Stimulated activated CD4-positive, alpha-beta T cell treated with anti-CD3 and anti-CD28 coated beads, TNF-alpha, amount 100 ng/mL, for 4 hours (primary cell): ENCODE measurements at places on chromosomes 11 and 22.

DNA sequence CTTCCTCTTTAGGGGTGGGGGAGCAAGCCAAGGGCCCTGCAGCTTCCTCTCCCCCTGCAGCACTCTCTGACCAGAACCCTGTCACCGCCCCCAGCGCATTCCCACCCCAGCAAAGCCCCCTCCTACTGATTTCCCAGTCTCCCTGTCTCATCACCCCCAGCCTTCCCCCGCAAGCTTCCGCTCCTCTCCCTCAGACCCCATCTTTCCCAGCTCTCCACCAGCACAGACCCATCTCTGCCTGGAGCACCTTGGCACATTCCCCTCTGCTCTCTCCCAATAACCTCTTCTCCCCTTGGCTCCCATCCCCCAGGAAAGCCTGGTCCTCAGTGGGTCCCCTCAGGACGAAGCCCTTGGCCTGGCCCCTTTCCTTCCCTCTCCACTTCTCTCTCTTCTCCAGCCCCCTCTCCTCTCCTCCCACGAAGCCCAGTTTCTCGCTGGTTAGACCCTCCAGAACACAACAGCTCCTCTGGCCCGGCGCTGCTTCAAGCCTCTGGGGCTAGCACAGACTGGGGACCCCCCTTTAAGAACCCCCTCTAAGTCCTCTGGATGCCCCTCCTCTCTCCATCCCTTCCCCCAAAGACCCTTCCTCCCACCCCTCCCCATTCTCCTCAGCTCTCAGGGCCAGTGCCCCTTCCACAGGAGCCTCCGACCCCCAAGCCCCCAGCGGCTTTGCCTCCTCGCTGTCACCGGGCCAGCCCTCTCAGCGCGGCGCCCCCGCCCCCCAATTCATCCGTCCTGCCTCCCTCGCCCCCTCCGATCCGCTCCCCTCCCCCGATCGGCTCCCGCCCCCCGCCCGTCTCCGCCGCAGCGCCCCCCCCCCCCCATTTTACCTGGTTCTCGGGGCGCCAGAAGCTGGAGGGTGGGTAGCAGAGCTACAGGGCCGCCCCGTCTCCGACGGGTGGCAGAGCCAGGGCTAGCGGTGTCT, 594 bp downstream of the NRXN2 start:
- DNase-seq: no peak

DNA sequence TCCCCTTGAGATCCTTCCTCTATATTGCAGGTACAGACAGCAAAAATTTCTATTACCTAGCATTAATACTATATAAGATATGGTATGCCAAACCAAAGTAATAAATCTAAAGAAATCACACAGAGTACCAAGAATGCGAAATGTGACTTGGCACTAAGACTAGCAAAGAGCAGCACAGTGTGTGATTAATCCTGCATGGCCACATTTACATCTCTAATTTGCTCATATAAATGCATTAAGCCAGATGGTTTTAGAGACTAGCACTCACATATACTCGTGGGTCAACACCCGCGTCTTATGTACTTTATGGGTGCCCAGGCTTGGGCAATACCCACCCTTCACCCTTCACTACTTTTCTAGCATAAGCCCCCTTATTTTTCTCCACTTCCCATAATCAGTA, 213.2 kb downstream of the TTC28 start:
- DNase-seq: no peak

DNA sequence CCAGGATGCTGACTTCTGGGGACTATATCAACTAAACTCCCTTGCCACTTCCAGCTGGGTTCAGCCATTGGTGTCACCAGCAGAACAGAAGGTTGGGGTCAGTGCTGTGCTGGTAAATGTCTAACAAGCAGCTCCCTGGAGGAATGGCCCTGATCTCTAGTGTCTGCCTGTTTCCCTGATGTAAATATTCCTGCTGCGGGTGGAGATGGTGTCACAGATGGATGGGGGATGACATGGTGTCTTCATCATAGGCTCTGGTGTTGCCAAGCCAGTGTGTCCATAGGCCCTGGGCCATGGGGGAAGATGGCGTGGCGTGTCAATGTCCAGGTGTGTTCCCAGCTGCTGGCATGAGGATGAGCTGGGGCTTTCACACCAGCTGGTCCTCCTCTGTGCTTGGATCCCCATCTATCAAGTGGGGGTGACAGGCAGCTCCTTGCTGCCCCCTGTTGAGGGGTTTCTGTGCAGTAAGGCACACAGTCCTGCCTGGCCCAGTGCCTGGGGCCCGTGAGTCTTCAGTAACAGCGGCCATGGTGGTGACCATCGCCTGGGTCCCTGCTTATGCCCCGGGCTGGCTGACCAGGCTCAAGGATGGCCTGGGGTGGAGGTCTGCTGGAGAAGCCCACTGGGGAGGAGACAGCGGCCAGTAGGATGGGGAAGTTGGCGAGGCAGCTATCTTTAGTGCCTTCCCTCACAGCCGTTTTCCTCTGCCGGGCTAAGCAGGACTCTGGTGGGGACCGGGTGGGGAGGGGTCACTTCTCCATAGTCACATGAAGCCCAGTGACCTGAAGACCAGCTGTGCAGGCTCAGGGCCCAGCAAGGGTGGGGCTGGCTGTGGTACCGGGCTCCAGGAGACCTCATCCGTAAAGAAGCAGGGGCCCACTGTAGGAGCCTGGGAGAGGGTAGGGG, 12.7 kb downstream of the RPL3 start:
- peak; percentile 40 for DNase-seq

DNA sequence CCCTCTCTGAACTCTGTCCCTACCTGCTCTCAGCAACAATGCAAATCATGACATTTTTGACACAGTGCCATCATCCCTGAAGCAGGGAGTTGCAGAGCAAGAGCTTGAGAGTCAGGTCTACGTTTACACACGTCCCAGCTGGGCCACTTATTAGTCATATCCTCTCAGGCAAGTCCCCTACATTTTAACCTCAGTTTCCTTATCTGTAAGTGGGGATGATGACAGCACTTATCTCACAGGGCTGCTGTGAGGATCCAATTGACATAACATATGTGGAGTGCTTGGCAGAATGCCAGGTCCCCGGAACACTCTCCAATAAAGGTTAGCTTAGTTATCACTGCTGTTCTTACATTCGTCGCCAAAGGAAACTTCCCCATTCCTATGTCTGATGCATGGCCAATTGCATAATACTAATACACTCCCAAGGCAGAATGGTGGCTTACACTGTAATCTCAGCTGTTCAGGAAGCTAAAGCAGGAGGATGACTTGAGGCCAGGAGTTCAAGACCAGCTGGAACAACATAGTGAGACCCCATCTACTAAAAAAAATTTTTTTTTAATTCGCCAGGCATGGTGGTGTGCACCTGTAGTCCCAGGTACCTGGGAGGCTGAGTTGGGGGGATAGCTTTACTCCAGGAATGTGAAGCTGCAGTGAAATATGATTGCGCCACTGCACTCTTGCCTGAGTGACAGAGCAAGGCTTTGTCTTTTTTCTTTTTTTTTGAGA, 16.6 kb downstream of the ASCC2 start:
- DNase-seq: no peak

DNA sequence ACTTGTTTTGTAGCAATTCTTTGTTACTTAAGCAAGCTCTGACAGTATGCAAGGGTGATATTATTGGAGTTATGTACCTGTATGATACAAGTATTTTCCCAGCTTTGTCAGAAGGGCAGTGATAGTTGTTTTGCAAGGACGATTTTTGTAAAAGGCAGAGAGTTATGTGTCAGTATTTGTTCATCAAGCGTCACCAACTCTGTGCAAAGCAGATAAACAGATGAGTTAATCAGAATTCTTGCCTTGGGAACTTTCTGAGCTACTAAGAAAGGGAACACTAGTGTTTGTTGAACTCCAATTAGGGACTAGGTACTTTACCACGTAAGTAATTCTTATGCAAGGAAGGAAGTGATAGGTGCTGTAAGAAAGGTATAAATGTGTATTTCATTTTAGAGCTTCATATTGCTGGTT, 1.4 kb downstream of the USP47 start:
- no peak for DNase-seq

GRCh38 chr11:69316956-69317355, 23.0 kb downstream of the MYEOV start:
- DNase-seq: no peak

DNA sequence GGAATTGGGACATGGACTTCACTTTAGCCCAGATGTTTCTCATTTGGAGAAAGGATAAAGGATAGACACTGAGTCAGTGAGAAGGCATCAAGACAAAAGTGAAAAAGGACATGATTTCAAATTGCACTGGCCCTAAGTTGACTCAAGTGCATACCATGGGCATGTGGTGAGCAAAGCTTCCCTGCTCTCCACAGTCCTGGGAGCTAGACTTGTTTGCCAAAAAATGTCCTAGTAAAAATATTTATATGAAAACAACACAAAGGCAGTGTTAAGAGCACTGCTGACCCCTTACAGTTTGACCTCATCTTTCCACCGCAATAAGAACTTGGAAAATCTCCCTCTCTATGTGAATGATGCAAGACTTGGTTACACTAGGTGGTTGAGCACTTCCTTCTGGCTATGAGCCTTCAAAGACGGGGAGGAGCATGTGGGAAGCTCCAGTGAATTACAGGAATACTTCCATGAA, 46.5 kb upstream of the FIBIN start:
- no peak for DNase-seq

- no peak for DNase-seq
Observed at GRCh38 chr11:93840981-93841380, 9.4 kb downstream of the VSTM5 start.

- DNase-seq: no peak
Observed at GRCh38 chr11:414318-414857, 411 bp downstream of the SIGIRR start.

DNA sequence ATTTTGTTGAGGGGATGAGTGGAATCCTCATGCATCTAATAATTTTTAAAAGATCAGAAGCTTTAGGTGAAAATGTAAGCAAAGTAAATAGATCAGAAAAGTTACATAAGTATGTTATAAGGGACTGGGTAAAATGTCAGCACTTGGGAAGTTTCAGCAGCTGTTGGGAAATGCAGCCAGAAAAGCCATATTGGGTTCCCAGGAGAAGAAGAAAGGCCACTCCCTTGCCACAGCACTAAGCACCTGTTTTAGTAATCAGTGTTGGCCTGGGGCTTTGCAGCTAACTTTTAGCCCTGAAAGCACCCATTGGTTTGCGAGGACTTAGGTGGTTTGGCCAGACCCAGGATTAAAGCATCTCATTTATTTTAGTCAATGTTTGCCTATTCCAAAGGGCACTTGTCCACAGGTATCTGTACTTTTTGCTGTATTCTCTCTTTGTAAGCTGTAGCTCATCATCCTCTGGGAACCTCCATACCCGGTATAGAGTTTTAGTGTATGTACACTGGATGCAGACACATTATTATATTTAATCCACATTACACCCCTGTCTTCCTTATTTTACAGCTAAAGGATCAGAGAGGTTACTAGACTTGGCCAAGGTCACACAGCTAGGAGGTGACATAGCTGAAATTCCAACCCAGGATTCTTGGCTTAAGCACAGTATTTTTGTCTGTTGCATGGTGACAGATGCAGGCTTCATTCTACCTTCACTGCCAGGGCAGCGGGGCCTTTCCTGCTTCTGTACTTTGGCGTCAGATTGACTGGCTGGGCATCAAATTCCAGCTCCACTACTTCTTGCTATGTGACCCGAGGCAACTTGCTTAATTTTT, 127.7 kb upstream of the SESN3 start:
- no peak for DNase-seq

- no peak for DNase-seq
Observed at GRCh38 chr11:47726878-47727514, 11.8 kb upstream of the AGBL2 start.

- DNase-seq: no peak
Observed at GRCh38 chr22:19687561-19688300, 26.6 kb upstream of the SEPTIN5 start.

- no peak for DNase-seq
Observed at GRCh38 chr11:128036556-128037093, 550.7 kb downstream of the ETS1 start.

GRCh38 chr22:46560696-46561295, 23.4 kb upstream of the CELSR1 start:
- DNase-seq: no peak

DNA sequence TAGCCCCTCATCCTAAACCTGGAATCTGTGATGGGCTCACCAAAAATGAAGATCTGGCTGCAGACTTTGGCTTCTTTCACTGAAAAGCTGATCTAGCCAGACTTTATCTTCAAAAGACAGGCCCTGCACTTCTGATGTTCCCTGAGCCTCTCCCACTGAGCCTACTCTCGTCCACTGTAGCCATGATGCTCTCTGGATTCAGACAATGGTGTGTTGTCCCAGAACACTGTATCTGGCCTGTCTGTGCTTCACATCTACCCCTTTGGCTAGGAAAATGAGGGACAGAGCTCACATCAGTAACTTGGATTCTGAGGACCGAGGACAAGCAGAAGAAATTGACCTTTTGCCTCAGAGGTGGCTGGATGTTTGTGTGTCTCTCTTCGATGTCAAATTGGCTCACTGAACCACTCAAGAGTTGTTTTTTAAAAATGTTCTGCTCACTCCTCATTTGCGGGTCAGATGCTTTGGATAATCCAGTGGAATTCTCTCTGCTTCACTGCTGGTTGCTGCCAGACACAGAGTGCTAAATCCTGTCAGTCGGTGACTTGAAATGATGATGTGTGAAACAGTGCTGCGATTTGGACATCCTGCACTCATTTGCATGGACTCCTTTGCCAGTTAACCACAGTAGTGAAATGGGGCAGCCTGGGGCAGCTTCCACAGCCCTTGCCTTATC, 67.5 kb downstream of the ARFGAP2 start:
- DNase-seq: no peak

DNA sequence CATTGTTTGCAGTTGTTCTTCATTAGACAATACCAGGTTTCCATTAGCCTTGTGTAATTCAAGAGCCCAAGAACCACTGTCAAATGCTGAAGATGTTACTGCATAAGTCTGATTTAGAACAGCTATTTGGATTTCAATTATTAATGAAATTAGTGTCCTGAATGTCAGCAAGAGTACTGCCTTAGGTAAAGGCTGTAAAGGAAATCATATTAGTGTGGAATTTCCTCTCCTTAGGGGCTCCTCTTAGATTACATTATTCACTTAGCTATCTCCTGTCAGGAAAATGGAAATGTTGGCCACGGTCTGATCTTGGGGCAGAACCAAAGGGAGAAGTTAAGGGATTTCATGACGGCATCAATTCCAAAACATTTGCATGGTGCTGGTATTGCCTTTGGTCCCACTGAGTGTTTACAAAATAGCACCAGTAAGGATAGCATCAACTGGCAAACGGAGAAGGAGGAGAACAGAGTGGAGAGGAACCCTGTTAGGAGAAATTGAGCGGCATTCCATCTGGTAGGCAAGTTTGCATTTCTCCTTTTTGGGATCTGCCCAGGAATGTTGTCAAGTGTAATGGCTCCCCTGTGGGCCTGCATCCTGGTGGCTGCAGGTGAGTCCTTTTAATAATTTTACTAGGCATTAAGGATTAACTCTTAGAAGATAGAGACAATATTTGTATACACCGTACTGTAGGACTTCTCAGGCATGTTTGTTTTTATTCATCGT, at the start of gene HTR3B:
TSS of gene HTR3B (plus strand) at position 418 of the 723 bp plus-strand sequence. CDS start at position 556, 138 bp downstream.
- DNase-seq: no peak

GRCh38 chr11:33444835-33445594, 187.8 kb downstream of the HIPK3 start:
- no peak for DNase-seq
